Naive B cell (primary cell): ENCODE measurements at places on chromosomes 11 and 22. TPM values are rescaled to one million over a fixed set of nuclear protein-coding genes. Genes with fewer than 3 reads are reported as not detected.

Gene TMA7B
- 0.80 TPM for polyA plus RNA-seq

Gene DRG1
- polyA plus RNA-seq, result 93.4 TPM

- H3K27me3 ChIP-seq, result no peaks in the 10 kb centered on the region
- DNase-seq, result no peak
- no peak overlapping the region for H3K4me3 ChIP-seq
- H3K36me3 ChIP-seq, result no peaks in the 10 kb centered on the region
- H3K4me1 ChIP-seq, result no peaks in the 10 kb centered on the region
- peak overlapping the region; percentile 12 for H3K27ac ChIP-seq
Measured at GRCh38 chr22:31532060-31532459, 35.7 kb downstream of the SFI1 start.

Gene HIKESHI
- 78.1 TPM for polyA plus RNA-seq

- H3K36me3 ChIP-seq, result no peaks in the 10 kb centered on the region
- H3K4me3 ChIP-seq, result no peak overlapping the region
- no peak overlapping the region for H3K27ac ChIP-seq
- peaks cover 22% of the 10 kb centered on the region for H3K27me3 ChIP-seq
- no peak for DNase-seq
Measured at GRCh38 chr11:18749681-18750319, 23.8 kb upstream of the IGSF22 start.

Gene RANBP1
- polyA plus RNA-seq, result 94.0 TPM

- H3K27me3 ChIP-seq, result no peaks in the 10 kb centered on the region
- H3K36me3 ChIP-seq, result no peaks in the 10 kb centered on the region
- DNase-seq, result no peak
- H3K27ac ChIP-seq, result no peak overlapping the region
- peaks cover 6% of the 10 kb centered on the region for H3K4me1 ChIP-seq
Measured at GRCh38 chr11:8829556-8829955, 81.4 kb upstream of the AKIP1 start.

DNA sequence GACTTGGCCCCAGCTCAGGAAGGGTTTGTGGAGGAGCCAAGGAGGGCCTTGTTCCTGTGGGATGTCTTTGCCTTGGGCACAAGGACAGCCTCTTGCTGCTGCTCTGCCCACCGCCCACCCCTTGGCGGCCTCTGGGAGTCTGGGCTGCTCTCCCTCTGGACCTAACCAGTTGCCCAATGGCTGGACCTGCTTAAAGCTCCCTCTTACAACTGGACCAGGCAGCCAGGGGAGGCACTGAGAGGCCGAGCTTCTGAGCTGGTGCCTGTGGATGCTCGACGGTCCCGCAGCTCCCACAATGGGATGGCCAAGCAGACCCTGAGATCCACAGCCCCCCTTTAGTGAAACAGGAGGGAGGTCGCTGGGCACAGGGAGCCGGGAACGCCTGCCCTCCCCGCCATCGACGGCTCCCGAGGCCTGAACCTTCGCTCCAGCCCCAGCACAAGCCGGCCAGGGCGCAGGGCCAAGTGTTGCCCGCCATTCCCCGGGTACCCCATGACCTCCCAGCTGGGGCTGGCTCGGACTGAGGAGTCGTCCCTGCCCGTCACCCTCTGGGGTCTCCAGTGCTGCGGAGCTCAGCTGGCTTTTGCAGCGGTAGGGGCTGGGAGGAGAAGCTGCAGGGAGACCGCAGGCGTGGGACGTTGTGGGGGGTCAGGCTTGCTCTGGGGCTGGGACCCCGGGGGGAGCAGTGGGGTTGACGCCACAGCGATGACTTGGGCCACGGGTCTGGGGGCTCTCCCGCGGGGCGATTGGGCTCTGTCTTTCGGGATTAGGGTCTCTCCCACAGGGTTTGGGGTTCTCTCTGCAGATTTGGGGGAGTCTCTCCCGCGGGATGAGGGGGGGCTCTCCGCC is 584 bp upstream of the GAL start:
- peaks cover 8% of the 10 kb centered on the region for H3K36me3 ChIP-seq
- H3K4me1 ChIP-seq, result peaks cover 3% of the 10 kb centered on the region
- H3K27me3 ChIP-seq, result peaks cover 62% of the 10 kb centered on the region
- H3K27ac ChIP-seq, result no peak overlapping the region

Gene MAP6
- polyA plus RNA-seq, result 0.16 TPM
